ENCODE measurements at places on chromosomes 1 and 21.

- no peak for DNase-seq
These were observed 40.6 kb upstream of the RAB4A start for GRCh38 chr1:229230140-229230892.

- DNase-seq: no peak
These were observed 49.8 kb downstream of the GREM2 start for GRCh38 chr1:240562111-240562590.

GRCh38 chr1:47508702-47509431 is 71.0 kb downstream of the FOXD2 start:
- DNase-seq: no peak

- no peak for DNase-seq
These were observed 74.2 kb upstream of the CD53 start for GRCh38 chr1:110798691-110799256.

GRCh38 chr1:25647863-25648262 is 31.3 kb downstream of the MAN1C1 start:
- DNase-seq: no peak
